ENCODE measurements at places on chromosomes 6 and 20. TPM values are rescaled to one million over a fixed set of nuclear protein-coding genes. Genes with fewer than 3 reads are reported as not detected.

DNA sequence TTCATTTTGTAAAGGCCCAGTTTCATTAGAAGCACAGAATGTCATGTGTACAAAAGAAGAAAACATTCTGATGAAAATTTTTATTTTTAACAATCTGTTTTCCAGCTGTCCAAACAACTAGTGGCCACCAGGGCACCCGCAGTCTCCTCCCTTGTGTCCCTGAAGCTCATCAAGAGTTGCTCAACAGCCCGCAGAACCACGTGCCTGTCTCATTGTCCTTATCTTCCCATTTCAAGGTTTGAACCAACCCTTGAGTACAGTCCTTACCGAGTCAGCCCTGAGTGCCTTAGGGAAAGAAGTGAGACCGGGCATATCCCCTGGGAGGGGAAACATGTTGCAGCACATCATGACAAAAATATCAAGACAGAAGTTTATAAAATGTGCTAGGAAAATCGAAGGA, 15.9 kb upstream of the ZNF133 start:
- peak; percentile 72 for DNase-seq

GRCh38 chr20:38557174-38557573, 23.8 kb upstream of the ADIG start:
- no peak for DNase-seq

GRCh38 chr20:19354950-19355349, 142.5 kb downstream of the SLC24A3 start:
- no peak for DNase-seq

DNA sequence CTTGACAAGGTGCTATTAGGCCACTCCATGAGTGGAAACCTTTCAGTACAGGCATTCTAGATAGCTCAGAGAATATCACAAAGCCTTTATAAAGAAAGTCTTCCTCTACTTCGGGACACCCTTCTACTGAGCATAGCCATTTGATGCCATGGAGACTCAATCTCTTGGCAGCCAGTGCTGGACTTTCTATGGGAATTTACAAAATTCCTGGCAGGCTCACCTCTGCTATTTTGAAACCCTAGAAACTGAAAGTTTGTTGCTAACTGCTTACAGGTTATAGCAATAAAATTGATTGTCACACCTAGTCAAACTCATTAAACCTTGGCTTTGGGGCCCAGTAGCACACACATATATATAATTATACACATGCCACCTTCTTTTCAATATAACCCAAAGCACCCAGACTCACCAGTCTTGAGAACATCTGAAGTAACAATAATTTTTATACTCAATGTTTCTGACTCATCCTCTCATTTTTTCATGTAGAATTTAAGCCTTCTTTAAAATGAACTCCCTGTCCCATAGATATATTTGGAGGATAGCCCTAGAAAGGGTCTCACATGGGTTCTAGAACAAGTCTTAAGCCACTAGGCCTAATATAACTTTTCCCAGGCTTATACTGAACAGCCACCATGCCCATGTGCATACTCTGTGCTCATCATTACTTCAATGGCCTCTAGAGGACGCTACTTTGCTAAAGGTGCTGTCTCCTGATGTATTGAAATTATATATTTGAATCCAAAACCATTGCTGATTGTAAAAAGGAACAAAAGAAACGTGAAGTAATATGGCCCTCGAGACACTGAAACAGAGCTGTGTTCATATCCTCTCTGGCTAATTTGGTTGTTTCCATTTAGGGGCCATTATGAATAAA, 368.1 kb upstream of the MARCKS start:
- no peak for DNase-seq

- no peak for DNase-seq
Measured at GRCh38 chr6:15871276-15871675, 208.4 kb upstream of the DTNBP1 start.

- DNase-seq = peak; percentile 8
Measured at GRCh38 chr6:40352006-40352405, 235.2 kb downstream of the LRFN2 start.

DNA sequence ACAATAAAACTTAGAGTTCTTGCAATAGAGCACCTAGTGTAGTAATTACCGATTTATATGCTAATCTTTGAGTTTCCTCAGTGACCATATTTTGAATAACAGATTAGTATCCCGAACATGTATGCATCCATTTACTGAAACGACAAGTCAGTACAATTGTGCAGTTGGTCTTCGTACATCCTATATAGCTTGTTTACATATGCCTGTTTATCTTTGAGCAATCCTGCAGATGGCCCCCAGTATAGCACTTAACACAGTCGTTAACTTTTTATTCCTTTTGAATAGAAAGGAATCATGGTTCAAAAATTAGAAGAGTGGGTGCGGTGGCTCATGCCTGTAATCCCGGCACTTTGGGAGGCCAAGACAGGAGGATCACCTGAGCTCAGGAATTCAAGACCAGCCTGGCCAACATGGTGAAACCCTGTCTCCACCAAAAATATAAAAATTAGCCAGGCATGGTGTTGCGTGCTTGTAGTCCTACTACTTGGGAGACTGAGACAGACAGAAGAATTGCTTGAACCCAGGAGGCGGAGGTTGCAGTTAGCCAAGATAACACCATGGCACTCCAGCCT, 6.6 kb downstream of the SRSF6 start:
- no peak for DNase-seq

- DNase-seq = peak; percentile 90
Measured at GRCh38 chr6:31826793-31827285, 699 bp upstream of the HSPA1B start.

- no peak for DNase-seq
Measured at GRCh38 chr6:45746046-45746445, 269.6 kb downstream of the CLIC5 start.

DNA sequence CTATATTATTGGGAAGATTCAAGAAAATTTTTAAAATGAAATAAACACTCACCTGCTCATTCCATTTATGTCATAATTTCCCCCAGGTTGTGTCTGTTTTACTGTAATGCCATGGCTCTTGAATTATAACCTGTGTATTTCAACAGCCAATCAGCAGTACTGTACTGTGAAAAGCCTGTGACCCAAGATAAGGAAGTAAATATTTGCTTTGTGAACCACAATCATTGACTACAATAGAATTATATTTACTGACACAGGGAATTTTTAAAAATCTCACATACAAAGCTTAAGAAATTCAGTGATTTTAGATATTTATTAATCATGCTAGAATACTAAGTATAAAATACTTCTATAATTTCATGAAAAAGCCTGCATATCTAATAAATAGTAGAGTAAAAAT, 6.0 kb downstream of the RGS17 start:
- DNase-seq = no peak

- DNase-seq = no peak
Measured at GRCh38 chr6:48141975-48142374, 31.0 kb upstream of the PTCHD4 start.

DNA sequence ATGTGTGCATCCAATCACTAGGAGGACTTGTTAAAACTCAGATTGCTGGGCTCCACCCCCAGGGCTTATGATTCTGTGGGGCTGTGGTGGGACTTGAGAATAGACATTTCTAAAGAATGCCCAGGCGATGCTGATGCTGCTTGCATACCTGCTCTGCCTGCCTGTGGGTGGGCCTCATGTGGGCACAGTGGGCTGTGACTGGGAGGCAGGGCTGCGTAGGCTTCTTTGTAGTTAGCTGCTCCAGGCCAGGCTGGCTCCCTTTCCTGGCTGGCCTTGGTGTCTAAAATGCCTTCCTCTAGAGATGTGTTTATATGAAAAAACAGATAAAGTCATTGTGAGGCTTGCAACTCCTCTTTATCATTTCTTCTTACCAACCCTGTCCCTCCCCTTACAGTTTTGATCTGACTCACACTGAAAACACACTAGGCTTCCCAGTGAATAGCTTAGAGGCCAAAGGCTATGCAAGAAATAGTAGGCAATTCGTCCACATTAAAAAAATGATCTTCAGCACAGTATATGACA, 495.5 kb upstream of the MAP3K7 start:
- no peak for DNase-seq

GRCh38 chr6:105256619-105257018, 76.8 kb upstream of the POPDC3 start:
- DNase-seq = no peak

Gene IP6K3
- 0.31 TPM for total RNA-seq

Gene CST2
- not detected for total RNA-seq

Gene TBX18
- total RNA-seq = 46.1 TPM

Gene RPN2
- total RNA-seq = 97.9 TPM

Gene FAM83D
- total RNA-seq = 0.13 TPM

Gene TRIM15
- total RNA-seq = not detected

Gene GATA5
- total RNA-seq = 0.22 TPM
